ENCODE measurements at places on chromosomes 1 and 21.

DNA sequence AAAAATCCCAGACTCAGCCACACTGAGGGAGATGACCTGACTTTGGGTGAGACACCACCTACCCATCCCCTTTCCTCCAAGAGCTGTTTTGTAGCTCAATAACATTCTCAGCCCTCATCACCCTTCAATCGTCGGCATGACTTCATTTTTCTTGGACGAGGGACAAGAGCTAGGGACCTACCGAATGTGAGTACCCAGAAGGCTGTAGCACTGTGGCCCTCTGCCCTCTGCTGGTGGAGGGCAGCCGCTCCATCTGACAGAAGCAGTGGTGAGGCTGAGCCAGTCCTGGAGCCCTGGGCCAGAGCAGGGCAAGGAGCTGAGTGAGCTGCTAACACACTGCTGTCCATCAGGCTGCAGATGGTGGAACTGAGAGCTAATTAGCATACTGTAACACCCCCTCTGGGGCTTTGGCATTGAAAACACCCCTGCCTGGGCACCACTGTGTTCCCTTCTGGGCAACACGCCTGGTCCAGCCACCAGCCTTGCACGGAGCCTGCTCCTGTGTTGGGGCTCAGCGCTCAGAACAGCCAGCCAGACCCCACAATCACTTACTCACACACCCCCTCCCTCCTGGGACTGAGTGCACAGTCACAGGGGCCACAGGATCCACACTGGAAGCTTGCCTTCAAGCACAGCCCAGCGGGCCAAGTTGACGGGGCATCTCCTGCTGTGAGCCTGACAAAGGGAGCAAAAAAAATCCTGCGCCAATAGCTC lies 18.3 kb upstream of the ALPL start:
- DNase-seq = peak; percentile 90

DNA sequence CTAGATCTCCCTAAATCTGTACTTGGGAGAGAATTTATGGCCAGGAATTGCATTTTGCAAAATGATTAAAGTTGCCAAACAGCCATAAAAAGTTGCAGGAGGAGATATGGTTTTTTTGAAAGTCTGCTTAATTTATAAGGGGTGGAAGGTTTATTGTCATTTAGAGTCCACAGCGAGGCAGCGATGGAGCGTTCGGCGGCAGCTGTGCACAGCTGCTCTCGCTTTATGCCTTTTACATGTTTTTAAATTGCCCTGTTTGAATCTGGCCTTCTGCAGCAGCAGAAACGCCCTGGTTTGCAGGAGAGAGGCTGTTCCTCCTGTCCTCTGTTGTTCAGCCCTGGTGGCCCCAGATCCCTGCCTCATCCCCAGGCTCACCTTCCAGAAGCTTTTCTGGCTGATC lies 144.9 kb upstream of the POU3F1 start:
- no peak for DNase-seq

DNA sequence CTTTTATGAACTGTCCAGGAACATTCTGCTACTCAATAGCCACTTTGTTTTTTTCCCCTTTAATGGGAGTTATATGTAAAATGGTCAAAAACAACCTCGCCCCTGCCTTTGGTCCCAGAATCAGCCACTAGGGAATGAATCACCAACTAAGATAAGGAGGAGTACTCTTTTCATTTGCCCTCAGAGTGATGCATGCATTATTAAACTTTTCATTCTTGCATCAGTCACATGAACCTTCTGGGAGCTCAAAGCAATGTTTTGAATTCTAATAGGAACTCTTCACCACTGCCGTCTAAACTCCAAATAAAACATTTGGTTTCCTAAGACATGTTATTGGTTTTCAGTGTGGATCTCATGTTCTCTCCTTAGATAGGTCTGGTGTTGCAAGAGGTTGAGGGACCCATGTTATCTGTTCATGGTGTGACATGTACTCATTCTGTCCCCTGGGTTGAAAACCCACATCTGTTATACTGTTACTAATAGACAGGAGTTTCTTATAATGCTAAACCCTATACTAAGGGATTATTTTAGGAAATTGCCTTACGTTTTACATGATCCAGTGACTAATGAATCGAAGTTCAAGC lies 17.8 kb upstream of the HSD17B7 start:
- peak; percentile 58 for DNase-seq

GRCh38 chr1:165645654-165646366 lies 14.8 kb downstream of the MGST3 start:
- DNase-seq = no peak

- no peak for DNase-seq
Measured at GRCh38 chr1:223271085-223271781, 92.7 kb downstream of the SUSD4 start.

DNA sequence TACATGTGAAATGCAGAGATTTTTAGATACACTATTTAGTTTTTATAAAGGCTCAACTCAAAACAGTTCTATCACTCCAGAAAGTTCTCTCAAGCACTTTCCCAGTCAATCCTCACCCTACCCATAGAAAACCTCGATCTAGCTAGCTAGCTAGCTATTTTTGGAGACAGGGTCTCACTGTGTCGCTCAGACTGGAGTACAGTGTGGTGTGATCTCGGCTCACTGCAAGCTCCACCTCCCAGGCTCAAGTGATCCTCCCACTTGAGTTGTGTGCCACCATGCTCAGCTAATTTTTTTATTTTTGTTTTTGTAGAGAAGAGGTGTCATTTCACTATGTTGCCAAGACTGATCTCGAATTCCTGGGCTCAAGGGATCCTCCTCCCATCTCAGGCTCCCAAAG lies 236.9 kb downstream of the RERE start:
- no peak for DNase-seq

DNA sequence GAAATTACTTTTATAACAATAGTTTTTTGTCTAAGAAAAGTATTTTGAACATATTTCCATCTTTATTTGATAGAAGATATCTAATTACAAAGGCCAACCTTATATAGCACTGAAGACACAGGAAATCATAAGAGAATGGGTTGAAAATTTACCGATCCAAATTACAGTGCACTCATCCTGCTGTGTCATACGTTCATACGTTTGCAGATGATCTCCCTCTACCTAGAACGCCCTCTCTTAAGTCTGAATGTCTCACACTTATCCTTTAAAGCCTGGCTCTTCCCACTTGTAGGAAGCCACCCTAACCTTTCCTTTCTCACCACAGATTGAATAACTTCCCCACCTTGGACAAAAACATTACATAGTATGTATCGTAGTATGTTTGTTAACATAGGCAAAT lies 9.3 kb downstream of the ASH1L start:
- no peak for DNase-seq

DNA sequence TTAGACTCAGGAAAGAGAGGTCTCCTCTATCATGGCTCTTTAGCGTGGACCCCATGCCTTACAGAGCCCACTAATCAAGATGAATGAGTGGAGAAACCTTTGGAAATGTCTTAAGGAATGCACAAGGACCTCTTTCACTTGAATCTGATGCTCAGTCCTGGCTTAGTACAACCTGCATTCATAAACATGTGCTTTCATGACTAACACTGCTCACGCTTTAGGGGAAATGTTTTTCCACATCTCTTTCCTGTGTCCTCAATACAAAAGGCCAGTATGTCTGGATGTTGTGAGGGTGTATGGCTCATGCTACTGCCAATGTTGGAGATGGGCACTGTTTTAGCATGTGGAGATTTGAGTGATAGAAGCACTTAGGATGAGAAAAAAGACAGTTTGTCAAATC lies 14.2 kb upstream of the GNG12 start:
- DNase-seq = no peak

GRCh38 chr1:76769911-76770310 lies 97.4 kb upstream of the ST6GALNAC5 start:
- no peak for DNase-seq

GRCh38 chr1:201468501-201468843 lies 516 bp downstream of the PHLDA3 start:
- no peak for DNase-seq

DNA sequence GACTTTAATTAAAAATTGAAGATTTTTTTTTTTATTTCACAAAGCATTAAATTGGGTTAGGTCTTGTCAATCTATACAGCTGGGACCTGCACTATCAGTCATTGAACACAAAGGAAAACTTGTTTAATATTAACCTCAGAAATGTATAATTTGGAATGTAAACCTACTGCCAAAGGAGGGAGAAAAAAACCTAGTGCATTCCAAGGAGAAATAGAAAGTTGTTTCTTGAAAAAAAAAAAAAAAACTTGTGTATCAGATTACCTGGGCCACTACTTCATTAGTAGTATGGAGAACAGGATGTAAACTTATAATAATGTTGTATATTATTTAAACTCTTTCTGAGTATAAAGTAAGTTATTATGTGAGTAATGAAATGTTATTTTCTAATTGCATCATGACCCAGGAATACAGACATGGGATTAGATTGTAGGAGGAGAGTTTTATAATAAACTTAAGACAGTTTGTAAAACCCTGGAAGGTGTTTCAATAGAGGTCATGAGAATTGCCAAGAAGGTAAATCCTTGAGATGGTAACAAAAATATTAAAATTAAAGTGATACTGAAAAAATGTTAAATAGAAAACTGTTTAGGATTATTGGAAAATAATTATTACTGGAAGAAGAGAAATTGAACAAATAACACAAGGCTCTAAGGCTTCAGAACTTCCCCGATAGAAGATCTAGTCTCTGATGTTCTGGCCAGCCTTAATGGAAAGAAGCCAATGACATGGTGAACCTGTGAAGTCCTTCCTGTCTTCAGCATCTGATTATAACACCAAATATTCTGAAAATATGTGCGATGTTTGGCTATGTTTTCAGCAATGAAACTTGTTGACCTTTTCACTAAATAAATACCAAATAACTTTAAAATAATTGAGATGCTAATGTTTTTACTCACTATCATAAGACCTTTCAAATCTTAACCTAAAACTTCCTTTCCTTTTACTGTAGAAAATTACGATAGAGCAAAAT lies 412.8 kb upstream of the LYPLAL1 start:
- DNase-seq = no peak

GRCh38 chr21:41418956-41419680 lies 6.9 kb upstream of the MX1 start:
- DNase-seq = no peak

DNA sequence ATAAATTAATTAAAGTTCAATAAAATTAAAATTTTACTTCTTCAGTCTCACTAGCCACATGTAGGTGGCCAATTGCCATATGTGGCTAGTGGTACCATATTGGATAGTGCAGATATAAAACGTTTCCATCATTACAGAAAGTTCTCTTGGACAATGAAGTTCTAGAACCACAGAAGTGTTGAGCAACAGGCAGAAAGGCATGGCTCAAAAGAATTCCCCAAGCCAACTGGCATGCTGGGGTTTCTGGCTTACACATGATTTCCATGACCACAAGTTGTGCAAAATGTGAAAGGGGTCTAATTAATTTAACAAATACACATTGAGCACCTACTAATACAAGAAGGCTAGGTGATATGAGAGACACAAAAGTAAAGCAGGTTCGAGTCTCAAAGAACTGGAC lies 72.2 kb upstream of the CDC42BPA start:
- DNase-seq = peak; percentile 33
